ENCODE measurements at places on chromosomes 7 and 10.

- DNase-seq: no peak
These were observed 27.2 kb upstream of the ZNF273 start for GRCh38 chr7:64875658-64876406.

GRCh38 chr7:2886900-2887299, 42.8 kb upstream of the GNA12 start:
- DNase-seq: peak; percentile 70

- no peak for DNase-seq
These were observed 25.1 kb downstream of the CPEB3 start for GRCh38 chr10:92265687-92266258.

DNA sequence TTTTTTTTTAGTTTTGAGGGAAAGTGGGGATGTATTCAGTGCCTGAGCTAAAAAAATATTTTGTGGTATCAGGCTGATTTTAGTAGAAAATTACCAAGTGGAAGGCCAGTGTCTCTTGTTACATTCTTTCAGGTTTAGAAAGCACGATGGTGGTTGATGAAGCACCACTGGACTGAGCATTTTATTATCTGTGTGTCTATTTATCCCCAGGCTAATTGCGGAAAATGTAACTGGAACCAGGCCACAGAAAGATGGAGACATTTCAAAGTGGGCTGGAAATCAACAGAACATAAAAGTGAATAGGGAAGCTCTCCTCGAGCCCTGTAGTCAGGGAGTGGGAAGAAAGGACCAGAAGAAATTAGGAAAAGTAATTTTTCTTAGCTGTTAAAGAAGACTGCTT, 261.0 kb downstream of the STK31 start:
- DNase-seq: no peak

- no peak for DNase-seq
These were observed 439.3 kb downstream of the RPS24 start for GRCh38 chr10:78473006-78473405.

DNA sequence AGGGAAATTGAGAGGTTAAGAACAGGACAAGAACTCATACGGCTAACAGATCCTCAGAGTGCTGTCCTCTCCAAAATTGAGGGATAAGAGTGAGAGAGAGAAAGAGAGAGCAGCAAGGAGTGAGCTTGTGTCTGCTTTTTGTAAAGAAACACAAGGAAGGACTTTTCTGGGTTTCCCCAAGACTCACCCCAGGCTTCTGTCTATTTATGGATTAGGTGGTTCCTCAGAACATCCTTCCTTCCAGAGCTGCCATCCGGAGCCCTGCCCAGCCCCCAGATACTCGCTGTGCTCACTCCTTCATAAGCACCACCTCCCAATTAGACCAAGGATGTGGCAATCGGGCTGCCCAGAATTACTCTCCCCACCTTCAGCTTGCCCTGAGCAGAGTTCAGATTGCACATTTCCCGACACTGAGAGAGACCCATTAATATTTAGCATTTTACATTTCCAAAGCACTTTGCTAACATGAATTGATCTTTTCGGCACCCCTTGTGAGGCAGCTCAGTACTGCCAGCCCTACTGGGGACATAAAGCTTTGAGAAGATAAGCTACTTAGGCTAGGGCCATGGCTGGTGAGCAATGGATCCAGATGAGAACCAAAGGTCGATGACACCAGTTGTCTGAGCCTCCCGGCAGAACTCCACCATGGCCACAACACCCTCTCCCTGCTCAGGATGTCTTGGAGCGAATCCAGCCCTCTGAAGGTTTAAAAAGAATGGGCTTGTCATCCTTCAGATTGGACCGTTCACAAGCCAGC, 19.2 kb upstream of the R3HCC1L start:
- DNase-seq: no peak

DNA sequence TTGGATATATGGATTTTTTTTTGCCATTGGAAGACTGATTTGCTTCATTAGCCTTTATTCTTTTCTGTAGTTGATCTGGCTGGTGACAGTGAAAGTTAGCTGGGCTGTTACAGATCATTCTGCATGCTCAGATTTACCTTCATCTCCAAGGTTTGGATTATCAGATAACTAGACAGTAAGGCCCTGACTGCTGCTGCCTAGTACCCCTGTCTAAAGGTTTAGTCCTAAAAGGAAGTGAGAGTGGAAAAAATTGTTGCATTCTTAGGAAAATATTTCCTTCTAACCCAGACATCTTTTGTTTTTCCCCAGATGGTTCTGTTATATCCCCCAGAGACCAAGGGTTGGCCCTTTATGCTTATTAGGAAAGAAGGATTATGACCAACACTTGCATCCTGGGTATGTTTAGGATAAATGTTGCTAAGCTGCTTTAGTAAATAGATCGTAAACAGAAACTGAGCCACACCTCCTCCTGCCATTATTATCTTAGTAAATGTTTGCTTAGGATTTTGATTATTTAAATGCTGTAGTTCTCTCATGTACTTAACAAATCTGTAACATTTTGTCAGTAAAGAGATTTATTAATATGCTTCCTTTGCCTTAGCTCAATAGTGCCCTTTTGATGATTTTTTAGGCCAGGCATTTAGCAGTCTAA, 44.4 kb downstream of the MCU start:
- no peak for DNase-seq

- DNase-seq: no peak
These were observed 700 bp downstream of the NIPSNAP2 start for GRCh38 chr7:55965100-55965470.

DNA sequence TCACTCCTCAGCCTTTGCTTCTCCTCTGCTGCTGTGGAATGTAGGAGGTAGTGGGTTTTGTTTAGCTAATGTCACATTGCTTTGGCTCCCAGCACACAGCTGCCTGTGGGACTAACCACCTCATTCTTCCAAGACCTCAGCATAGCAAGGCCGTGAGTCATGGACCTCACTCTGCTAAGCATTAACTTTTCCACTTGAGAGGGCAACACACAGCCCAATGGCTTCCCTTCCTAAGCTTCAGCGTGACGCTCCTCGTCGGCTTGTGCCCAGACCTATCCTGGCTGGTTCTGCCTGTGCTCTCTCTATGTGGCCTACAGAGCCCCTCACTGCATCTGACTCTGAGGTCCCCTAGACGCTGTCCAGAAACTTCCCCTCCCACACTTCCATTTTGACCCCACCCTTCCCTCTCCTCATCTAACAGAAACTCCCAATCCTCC, 23.3 kb downstream of the MYOF start:
- no peak for DNase-seq

- DNase-seq: no peak
These were observed 58.6 kb downstream of the RAMP3 start for GRCh38 chr7:45216181-45216580.

DNA sequence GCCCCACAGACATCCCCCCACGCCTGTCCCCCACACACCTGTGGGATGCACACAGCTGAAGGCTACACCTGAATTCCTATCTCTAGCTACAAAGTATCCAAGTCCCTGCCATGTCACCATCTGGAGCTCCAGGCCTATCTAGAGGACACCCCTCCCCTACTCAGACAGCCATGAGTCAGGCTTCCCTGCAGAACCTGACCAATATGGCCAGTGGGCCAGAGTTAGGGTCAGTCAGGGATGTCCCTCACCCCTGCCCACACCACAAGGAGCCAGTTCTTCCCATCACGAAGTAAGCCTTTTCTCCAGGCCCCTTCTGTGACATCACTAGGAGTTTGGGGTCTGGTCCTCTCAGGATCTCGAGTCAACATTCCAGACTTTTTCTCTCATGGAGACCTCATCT, 10.6 kb upstream of the SLC18A3 start:
- DNase-seq: no peak

GRCh38 chr7:87212498-87212897, 7.0 kb downstream of the TMEM243 start:
- no peak for DNase-seq

GRCh38 chr10:121608469-121609190, 10.4 kb upstream of the FGFR2 start:
- DNase-seq: no peak

Measured in NCI-H2171 (cell line).